DMS53 (cell line): ENCODE measurements at places on chromosomes 6 and 20.
A peak's percentile ranks its signal among the peaks of the same experiment; 100 is the strongest.

- no peak for DNase-seq
These were observed 1.3 kb upstream of the CTCFL start for GRCh38 chr20:57526087-57526884.

GRCh38 chr6:33787954-33788693, 806 bp downstream of the LEMD2 start:
- DNase-seq: peak; percentile 80

- DNase-seq: no peak
These were observed 477.2 kb downstream of the EYS start for GRCh38 chr6:65229825-65230224.

DNA sequence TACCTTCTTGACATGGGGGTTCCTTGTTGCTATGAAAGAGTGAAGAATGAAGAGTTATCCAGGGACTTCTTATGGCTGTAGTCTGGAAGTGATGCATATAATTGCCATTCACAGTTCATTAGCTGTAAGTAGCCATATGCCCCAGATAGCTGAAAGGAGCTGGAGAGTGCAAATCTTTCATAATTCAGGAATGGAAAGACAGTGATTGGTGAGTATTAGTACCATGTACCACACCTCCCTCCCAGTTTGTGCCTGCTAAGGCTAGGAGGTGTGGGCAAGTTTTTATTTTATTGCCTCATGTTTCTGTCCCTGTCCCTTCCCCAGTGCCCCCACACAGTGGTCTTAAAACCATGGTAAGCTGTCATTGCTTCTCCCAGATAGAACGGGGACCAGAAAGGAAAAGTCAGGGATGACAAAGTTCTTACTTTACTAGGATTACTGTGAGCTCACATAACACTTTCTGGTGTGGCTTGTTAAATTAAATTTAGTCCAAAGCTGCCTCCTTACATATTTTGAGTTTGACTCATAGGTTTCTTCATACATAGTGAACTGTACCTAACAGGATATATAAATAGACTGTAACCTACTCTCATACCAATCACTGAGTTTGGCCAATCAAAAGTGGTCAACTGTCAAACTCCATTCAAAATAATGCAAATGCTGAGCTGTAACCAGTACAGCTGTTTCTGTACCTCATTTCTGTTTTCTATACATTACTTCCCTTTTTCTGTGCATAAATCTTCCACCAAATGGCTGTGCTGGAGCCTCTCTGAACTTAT, 119.4 kb downstream of the RFPL4B start:
- DNase-seq: no peak
